Amniotic stem cell (primary cell): ENCODE measurements at places on chromosomes 4 and X.
A peak's percentile ranks its signal among the peaks of the same experiment; 100 is the strongest.

DNA sequence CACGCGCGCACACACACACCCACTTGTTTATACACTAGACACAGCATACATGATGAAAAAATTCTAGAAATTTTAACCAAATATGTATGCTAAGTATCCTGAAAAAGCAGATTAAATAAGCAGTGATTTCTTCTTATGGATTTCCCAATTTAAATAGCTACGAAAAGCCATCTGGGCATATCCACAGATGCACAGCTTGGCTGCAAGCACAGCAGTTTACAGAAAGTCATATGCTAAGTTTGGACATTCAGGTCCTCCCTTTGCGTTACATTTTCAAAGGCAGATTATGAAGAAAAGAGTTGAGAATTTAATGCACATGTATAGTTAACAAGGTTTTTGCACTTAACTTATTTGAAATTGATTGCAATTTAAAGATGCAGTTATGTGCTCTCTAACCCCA lies 542.2 kb upstream of the EPHA5 start:
- DNase-seq: no peak

- no peak for DNase-seq
Observed at GRCh38 chrX:135982860-135983259, 2.4 kb upstream of the SLC9A6 start.

DNA sequence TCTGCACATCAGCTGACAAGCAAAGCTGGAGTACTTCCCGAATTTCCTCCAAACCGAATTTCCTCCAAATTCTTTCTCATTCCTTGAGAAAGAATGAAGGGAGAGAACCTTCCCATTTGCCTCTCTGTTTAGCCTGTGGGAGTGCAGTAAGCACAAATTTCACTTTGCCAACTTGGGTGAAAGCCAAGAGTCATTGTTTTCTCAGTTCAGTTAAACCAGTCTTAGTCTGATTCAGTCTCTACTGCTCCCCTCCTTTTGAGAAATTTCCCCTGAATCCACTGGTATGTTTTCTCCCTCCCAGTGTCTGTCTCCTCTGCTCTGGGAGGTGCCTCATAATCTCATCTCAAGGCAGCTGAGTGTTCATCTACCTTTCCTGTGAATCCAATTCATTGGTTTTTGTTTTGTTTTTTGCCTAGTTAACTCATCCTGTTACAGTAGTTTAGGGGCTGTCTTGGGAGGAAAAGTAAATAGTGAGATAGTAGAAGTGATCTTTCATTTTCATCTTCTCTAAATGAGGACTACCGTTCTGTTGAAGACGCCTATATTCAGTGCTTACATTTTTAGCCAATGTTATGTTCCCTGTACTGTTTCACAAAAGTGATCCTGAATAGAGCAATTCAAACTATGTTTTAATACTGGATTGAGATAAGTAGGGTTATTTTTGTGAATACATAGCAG lies 49.0 kb downstream of the SYTL5 start:
- DNase-seq: no peak

GRCh38 chr4:112266823-112267222 lies 18.9 kb downstream of the TIFA start:
- no peak for DNase-seq

- no peak for DNase-seq
Observed at GRCh38 chr4:81504112-81505003, 32.7 kb upstream of the RASGEF1B start.

GRCh38 chrX:101223226-101223625 lies 3.6 kb downstream of the DRP2 start:
- no peak for DNase-seq

- DNase-seq: peak; percentile 25
Observed at GRCh38 chr4:150510176-150510865, 71.6 kb upstream of the MAB21L2 start.

DNA sequence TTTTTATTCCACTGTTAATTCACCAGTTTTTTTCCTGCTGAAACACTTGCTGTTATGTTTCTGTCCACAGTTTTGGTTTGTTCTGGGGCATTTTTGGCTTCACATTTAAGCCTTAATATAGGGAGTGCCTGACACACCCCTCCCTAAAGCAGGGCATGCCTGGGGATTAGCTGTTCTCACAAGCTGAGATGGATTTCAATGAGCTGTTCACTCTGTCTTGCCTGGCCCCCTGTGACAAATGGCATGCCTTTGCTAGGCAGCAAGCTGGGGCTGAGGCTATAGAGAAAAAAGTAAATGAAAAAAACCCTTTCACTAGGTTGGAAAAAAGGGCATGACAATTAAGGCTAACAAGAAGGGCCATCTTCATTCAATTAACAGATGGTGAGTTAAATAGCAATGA lies 22.4 kb downstream of the LPAR4 start:
- no peak for DNase-seq

- DNase-seq: no peak
Observed at GRCh38 chr4:153242839-153243324, 38.6 kb downstream of the TRIM2 start.

DNA sequence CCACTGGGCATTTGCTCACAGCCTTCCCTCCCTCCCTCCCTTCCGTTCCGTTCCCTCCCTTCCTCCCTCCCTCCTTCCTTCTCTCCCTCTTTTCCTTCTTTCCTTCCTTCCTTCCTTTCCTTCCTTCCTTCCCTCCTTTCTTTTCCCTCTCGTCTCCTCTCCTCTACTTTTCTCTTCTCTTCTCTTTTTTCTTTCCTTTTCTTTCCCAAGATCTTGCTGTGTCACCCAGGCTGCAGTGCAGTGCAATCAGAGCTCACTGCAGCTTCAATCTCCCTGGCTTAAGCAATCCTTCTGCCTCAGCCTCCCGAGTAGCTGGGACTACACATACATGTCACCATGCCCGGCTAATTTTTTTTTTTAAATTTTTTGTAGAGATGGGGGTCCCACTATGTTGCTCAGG lies 26.7 kb upstream of the ING2 start:
- DNase-seq: no peak

- DNase-seq: peak; percentile 22
Observed at GRCh38 chr4:110198049-110198434, 373 bp downstream of the ELOVL6 start.

DNA sequence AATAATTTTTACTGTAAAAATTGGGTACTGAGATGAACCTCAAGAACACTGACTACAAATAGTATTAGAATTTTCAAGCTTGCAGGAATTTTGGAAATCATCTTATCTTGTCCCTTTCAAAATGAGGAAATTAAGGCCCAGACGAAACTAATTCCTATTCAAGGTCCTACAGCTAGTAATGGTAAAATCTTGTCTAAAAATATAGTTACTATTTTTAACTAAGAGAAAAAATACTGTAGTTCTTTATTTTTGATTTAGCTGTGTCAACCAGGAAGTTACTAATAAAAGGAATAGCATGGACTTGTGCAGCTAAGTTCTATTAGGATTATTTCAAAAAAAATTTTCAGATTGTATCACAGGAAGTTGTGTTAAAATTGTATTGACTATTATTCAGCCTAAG lies 12.7 kb downstream of the PRIMPOL start:
- no peak for DNase-seq

GRCh38 chr4:25837107-25837506 lies 25.7 kb downstream of the SEL1L3 start:
- DNase-seq: no peak

GRCh38 chrX:134524181-134524580 lies 64.2 kb downstream of the HPRT1 start:
- no peak for DNase-seq

DNA sequence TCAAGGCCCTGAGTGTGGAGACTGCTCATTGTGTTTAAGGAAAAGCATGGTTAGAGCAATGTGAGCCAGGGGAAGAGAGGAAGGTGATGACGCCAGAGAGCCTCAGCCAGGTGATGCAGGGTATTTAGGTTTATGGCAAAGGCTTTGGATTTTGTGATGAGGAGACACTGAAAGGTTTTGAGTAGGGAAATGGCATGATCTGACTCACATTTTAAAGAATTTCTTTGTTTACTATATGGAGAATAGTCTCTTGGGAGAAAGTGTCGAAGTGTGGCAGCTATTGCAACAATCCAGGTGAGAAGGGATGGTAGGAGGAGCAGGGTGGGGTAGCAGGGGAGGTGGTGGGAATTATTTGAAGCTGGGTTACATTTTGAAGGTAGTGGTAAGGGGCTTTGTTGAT lies 293.4 kb upstream of the IGFBP7 start:
- DNase-seq: no peak

DNA sequence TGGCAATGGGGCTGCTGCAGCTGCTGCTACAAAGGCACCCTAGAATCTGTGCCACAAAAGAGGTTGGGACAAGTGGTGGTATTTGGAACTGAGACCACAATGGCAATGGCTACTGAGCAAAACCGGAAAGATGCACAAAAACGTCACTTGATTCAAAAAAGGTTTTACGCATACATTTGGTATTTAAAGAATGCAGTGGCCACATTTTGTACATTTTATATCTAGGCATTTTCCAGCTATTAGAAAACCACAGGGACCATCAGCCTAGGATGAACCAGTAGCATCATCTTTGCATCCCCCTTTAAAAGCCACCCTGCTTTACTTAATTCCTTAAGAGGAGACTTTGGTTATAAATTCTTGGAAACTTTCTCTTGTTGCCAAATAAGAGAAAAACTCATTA lies 104.8 kb upstream of the CXCL13 start:
- DNase-seq: no peak

- DNase-seq: no peak
Observed at GRCh38 chr4:185263419-185263818, 54.0 kb downstream of the SNX25 start.

- DNase-seq: no peak
Observed at GRCh38 chr4:99824070-99824599, 7.5 kb downstream of the DAPP1 start.

DNA sequence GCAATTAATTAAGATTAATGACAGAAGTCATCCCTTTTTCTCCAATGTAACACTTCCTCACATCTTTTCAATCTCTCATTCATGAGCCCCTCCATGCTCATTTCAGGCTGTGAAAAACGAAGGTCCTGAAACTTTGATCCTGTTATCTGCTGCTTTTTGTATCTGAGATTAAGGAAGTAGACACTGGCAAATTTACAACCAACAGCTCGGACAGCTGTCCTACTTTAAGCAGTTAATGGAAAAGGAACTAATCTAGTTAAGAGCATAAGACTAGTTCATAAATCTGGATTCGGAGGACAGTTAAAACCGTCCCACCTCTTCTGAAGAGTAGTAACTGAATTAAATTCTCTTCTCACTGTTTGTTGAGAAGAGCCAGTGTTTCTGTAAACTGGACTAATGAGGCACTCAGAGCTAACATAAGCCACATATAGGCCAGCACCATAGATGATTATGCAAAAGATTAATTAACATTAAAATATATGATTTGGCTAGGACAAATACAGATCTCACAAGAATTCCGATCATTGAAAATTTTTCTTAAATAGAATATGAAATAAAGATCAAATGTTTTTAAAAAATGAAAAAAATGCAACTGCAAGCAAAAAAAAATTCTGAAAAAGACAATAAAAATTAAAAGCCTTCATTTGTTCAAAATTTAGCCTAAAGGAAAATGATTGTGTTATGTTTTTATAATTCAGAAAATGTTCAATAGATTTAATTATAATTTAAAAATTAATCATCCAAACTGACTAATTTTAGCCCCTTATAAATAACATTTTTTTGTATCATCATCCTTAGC lies 114.4 kb downstream of the ANTXR2 start:
- no peak for DNase-seq

DNA sequence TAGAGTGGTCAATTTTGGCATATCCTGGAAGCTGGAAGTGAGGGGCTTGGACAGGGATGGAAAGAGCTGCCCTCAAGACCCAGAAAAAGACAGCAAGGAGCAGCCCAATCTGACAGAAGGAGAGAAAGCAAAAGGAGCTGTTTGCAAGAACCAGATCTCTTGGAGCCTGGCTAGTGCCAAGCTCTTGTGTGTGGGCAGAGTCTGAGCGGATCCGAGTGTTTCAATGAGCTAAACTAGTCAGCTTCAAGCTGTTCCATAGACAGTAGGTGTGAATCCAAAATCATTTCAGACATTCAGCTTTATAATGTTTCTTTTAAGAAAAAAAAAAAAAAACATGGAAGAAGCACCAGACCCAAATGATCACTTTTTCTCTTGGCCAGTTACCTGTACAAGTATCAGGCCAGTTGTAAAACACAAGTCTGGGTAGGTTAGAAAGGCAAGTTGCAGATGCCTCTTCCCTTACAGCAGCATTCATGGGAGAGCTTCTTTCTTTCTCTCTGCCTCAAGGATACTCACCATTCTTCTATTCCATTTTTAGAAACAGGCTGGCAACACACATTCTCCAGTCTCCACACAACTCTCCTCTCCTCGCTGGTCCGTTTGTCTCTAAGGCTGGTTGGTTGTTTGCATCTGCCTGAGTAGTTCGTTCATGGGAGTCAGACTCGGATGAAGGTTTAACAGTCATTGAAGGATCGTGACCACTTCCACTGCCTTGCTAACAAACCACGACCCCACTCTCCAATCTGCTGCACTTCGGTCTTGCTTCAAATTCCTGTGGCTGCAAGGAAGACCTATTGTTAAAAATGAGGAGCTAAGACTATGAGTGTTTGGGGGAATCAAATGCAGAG lies 105.2 kb upstream of the GATB start:
- no peak for DNase-seq

GRCh38 chrX:67415937-67416336 lies 127.9 kb upstream of the AR start:
- DNase-seq: no peak

- DNase-seq: no peak
Observed at GRCh38 chr4:2915789-2916188, 47.4 kb downstream of the NOP14 start.

DNA sequence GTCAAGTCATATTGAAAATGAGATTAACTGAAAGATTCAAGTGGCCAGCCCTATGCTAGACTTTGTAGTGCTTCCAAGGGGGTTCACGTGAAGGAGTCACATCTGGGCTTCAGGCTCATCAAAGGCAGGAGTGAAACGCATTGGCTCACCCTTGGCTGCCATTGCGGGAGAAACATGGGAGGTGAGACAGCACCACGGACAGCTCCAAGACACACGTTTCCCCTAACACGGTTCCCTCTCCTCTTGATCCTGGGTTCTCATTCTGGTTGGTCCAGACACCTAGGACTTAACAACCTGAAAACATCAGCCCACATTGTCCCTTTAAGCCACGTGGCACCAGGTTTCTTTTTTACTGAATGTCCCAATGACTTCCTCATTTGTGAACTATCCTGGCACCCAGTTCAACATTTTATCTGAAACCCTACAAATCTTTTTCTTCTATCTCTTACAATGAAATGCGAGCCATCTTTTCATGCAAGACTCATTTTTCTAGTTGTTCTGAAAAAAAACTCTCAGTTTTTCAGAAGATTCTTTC lies 279.0 kb upstream of the VCX3A start:
- DNase-seq: no peak

DNA sequence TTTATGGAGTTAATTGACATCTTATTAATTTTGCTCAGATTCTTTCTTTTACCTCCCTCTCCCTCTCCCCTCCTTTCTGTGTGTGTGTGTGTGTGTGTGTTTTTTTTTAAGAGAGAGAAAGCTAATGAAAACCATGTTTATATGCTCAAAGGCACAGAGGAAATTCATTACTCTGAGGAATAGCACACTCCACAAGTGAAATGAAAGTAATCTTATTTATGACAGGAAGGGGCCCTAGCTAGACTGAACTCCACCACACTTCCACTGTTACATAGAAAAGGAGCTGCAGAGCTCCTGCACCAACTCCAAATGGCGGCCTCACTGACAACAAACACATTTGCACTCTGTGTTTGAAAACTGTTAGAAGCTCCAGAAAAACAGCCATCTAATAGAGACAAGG lies 150.6 kb downstream of the RASL11B start:
- no peak for DNase-seq

- no peak for DNase-seq
Observed at GRCh38 chrX:132819711-132820264, 138.6 kb downstream of the HS6ST2 start.

GRCh38 chr4:154312246-154312645 lies 179.4 kb downstream of the DCHS2 start:
- no peak for DNase-seq
